ENCODE measurements at places on chromosomes 6 and 20.

DNA sequence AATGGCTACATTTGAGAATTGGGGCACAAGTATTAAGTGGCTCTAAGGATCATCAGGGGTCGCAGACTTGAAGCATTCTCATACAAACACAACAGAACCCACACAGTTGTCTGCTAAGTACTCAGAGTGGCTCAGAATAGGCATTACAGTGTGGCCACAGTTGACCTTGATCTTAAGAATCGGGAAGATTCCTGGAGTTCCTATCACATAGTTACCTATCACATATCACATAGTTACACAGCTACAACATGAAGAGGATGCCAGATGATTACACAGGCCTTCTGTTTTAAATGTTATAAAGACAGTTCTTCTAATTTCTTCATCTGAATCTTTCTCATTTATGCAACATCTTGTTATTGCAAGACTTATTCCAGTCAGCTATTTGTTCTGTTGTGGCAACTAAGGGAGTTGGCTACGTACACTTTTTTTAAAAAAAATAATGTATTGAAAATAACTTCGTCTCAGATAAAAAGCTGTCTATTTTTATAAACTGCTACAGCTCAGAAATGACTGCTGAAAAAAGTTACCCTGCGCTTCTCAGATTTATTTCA is 129.0 kb downstream of the REV3L start:
- ATAC-seq, result no peak

- no peak for ATAC-seq
Observed at GRCh38 chr20:49272654-49273053, 5.2 kb downstream of the ZNFX1 start.

DNA sequence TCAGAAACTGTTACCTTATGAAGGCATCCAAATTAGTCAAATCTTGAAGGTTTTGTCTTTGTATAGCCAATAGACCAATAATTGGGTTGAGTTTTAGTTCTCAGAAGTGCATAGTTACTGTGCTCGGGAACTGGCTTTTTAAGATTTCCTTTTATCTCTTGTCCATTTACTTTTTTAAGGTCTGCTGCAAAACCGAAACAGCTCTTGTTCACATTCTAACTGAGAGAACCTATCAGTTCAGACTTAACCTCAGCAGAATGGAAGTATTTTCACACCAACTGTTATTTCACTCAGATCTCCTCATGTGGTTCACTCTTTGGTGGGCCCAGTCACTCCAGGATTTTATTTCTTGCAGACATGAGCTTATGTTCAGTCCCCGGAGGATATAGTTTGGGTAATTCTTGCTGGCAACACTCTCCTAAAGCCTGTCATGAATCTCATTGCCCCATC is 55.5 kb downstream of the TPBG start:
- ATAC-seq, result no peak

GRCh38 chr6:25058441-25058840 is 122.7 kb upstream of the RIPOR2 start:
- no peak for ATAC-seq

All from SK-N-SH treated with all-trans-retinoic acid at 6 μM for 48 hours (cell line).